HS-5 (cell line): ENCODE measurements at places on chromosomes 12 and 14.
A peak's percentile ranks its signal among the peaks of the same experiment; 100 is the strongest.

- DNase-seq = no peak
Observed at GRCh38 chr14:99605299-99605961, 1.4 kb upstream of the CCDC85C start.

GRCh38 chr12:122297494-122297893 lies 31.2 kb upstream of the VPS33A start:
- no peak for DNase-seq

DNA sequence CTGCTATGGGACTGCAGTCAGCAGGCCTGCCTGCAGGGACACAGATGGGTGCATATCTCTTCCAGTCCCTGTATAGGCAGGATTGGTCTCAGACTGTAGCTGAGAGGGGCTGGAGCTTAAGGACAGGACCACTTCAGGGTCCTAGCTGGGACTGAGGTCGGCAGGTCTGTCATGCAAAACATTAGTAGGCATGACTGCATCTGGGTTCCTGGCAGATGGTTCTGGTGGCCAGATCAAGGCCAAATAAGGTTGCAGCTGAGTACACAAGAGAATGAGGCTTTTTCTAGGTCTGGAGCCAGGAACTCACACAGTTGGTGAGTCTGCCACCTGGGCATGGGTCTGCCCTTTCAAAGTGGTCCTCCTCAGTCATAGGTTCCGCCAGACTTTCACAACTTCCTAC lies 155.8 kb downstream of the TPH2 start:
- DNase-seq = no peak

- no peak for DNase-seq
Observed at GRCh38 chr14:52064174-52064573, 4.7 kb downstream of the NID2 start.

DNA sequence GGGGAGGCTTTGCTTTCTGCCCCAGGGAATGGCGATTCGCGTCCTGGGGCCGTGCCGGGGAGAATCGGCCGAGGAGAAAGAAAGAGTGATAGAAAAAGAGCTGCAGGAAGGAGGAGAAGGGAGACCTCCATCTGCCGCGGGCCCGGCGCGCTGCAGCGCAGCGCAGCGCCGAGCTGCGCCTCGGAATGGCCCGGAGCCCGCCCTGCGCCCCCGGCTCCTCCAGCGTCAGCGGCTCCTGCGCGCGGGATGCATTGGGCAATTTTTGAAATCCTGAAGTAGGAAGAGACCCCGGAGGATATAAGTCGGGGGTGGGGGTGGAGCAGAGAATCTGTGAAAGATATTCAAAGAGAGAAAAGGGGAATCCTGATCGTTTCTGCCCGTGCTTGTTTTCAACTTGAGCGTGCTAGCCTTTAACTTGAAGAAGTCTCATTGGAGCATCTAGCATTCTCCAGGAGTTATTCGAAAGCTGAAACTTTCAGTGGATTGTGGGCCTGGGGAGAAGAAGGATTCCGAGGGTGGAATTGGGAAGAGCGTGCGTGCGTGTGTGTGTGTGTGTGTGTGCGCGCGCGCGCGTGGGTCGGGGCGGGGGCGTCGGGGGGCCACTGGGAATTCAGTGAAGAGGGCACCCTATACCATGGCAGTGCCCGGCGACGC lies 441 bp downstream of the PDE3A start:
- no peak for DNase-seq

GRCh38 chr14:96630281-96630680 lies 128.1 kb downstream of the PAPOLA start:
- no peak for DNase-seq

DNA sequence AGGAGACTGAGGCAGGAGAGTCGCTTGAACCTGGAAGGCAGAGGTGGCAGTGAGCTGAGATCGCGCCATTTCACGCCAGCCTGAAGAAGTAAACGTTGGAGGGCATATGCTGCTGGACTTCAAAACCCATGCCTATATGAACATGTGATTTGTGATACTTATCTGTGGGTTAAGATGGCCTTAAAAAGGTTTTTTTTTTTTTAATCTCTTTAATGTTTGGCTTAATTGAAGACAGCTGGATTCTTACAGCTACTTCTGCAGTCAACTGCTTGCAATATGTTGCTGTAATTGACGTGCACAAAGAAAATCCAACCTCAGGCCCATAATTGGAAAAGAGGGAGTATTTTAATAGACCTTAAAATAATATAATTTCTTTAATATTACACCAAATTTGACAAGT lies 1.5 kb upstream of the B3GNT4 start:
- no peak for DNase-seq

- DNase-seq = no peak
Observed at GRCh38 chr14:70827347-70827746, 18.0 kb upstream of the MAP3K9 start.

GRCh38 chr14:24948261-24948847 lies 101.6 kb downstream of the STXBP6 start:
- no peak for DNase-seq

- DNase-seq = no peak
Observed at GRCh38 chr12:31315044-31315715, 10.8 kb downstream of the SINHCAF start.

DNA sequence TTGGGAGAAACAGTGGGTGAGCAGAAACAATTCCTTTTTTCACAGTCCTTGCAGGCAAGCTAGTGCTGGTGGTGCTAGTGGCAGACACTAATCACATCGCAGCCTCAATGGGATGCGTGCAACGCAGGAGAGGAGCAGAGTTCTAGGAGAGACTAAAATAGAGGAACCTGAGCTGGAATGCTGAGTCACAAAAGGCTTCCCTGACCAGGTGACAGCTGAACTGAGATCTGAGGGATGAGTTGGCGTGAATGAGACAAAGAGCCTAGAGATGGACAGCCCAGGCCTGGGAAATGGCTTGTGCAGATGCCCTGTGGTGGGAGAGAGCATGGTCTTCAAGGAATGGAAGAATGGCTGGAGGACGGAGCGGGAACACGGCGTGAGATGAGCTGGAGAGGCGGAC lies 25.8 kb downstream of the ACADS start:
- DNase-seq = no peak

DNA sequence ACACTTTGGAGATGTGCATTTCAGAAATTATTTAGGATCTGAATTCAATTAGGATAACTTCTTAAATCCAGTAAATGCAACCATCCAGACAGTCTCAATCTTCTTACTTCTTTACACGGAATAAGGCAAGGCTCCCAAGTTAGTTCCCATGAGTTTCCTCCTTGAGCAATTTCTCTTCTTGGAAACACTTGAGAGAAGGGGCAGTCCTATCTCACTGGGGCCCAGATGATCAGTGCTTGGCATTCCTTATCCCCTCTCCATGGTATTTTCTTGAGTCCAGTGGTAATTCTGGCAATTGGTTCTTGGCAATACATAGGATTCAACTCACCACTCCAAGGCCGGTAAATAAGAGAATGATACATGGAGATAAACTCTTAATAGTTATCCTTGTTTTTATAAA lies 87.1 kb upstream of the PTHLH start:
- DNase-seq = no peak

GRCh38 chr14:58296726-58297125 lies 1.6 kb upstream of the ARID4A start:
- no peak for DNase-seq

GRCh38 chr12:101925361-101925760 lies 48.0 kb downstream of the DRAM1 start:
- peak; percentile 92 for DNase-seq

- no peak for DNase-seq
Observed at GRCh38 chr12:55688716-55689655, 18.7 kb downstream of the ITGA7 start.

DNA sequence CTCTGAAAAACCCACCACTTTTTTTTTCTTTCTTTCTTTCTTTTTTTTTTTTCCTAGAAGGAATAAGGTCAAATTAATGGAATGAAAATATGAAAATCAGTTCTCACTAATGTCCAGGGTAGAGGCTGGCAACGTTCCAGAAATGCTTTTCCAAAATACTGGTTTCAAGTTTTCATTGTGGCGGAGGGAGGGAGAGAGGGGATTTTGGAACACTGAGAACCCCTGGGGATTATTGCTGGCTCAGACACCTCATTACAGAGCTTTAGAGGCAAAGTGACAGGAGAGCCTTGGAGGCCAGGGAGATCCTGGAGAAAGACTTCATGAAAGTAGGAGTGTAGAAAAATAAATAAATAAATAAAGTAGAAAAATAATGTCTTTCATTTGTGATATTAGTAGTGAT lies 45.4 kb downstream of the ALX1 start:
- DNase-seq = no peak

DNA sequence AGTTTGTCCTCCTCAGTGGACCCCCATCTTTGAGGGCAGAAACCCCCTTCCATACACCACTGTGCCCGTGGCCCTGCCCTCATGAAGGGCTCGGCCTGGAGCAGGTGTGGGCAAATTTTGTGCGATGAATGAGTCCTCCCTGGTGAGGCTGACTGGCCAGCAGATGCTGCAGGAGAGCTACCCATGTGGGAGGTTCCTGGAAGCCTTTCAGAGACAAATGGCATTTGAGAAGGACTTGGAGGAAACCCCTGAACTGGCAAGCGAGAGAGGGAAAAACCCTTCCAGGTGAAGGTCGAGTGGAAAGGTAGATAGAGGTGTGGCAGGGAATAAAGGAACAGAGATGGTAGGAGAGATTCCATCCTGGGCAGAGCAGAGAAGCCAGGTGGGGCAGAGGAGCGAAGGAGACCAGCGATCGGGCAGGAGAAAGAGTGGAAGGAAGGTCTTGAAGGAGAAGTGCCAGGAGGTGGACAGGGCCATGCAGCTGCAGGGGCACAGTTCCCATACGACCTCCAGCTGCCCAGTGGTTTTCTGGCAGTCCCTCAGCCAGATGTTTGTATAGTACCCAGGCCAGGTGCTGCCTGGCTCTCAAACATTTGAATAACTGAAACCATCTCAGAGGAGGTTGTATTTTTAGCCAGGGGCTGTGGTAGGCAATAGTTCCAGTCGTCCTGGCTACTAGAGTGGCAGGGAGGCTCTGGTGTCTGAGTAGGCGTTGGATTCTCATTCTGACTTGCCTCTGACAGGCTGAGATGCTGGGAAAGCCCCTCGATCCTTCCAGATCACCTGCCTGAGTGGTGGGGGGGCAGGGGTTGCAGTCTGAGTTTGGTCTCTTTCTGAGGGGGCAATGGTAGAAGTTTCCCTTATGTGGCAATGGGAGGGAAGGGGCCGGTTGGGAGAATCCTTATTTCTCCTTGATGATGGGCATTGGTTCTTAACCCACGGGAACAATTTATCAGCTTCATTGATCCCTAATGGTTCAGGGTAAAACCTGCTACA lies 40.1 kb downstream of the FBXL14 start:
- no peak for DNase-seq

- DNase-seq = no peak
Observed at GRCh38 chr12:19577281-19577530, 137.9 kb downstream of the AEBP2 start.

- DNase-seq = no peak
Observed at GRCh38 chr12:76556368-76556767, 3.2 kb downstream of the OSBPL8 start.

GRCh38 chr12:27000961-27001360 lies 13.2 kb downstream of the TM7SF3 start:
- DNase-seq = no peak

GRCh38 chr12:124216966-124217365 lies 77.9 kb upstream of the RFLNA start:
- DNase-seq = no peak

DNA sequence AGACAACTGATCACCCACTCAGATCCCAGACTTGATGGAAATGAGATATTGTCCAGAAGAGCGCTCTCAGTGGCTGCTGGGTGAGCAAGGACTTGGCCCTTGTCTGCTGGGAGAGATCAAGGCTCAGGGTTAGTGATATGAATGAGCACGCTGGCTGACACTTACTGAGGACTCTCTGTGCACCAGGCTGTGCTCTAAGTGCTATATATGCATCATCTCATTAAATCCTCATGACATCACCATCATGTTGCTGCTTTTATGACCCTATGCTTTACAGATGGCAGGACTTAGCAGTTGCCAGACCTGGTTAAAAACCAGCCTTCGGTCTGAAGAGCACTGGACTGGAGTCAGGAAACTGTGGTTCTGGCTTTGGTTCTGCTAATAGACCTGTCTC lies 260.9 kb downstream of the VRK1 start:
- DNase-seq = no peak
